Endodermal cell (in vitro differentiated cells): ENCODE measurements at places on chromosomes 1 and 21. TPM values are rescaled to one million over a fixed set of nuclear protein-coding genes. Genes with fewer than 3 reads are reported as not detected.

Gene FCER1G
- 0.61 and 0.68 TPM in 2 replicates for total RNA-seq

Gene DENND2C
- 18.5 and 25.6 TPM in 2 replicates for total RNA-seq

Gene C1orf87
- not detected in 2 replicates for total RNA-seq

Gene DDAH1
- 12.8 to 16.3 TPM (median 15.3 TPM) in 3 replicates for total RNA-seq

Gene PANK4
- 36.4 to 49.5 TPM (median 44.5 TPM) in 3 replicates for total RNA-seq

Gene SPRR3
- 0.27 TPM in 1 of 2 replicates, not detected in the other for total RNA-seq

Gene NTMT2
- 0.74 to 1.2 TPM in 2 of 3 replicates, not detected in the other for total RNA-seq

Gene KCNJ9
- not detected in 3 replicates for total RNA-seq

Gene ZNF695
- total RNA-seq = 16.4 and 17.8 TPM in 2 replicates

GRCh38 chr1:167455786-167456446 is 62.4 kb downstream of the CD247 start:
- peak; percentile 84 for DNase-seq

GRCh38 chr1:163772246-163772645 is 450.5 kb downstream of the NUF2 start:
- no peak for DNase-seq

- peak; percentile 86 for DNase-seq
Observed at GRCh38 chr1:224734261-224734935, 118.3 kb downstream of the CNIH3 start.

DNA sequence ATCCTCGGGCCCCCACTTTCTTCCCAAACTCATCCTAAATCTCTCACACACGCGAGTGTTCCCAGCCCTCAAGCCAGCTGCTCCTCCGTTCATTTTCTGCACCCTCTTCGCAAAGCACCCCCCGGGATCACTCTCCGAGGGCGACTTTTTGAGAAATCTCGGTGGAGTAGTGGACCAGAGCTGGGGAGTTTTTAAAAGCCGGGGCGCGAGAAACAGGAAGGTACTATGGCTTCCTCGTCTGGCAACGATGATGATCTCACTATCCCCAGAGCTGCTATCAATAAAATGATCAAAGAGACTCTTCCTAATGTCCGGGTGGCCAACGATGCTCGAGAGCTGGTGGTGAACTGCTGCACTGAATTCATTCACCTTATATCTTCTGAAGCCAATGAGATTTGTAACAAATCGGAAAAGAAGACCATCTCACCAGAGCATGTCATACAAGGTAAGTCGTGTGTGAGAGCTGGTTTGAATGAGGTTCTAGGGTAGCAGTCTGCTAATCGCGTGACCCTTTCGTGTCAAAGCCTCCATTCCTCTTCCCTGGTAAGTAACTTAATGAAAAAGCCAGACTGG is 800 bp downstream of the DR1 start:
- DNase-seq = peak; percentile 62

DNA sequence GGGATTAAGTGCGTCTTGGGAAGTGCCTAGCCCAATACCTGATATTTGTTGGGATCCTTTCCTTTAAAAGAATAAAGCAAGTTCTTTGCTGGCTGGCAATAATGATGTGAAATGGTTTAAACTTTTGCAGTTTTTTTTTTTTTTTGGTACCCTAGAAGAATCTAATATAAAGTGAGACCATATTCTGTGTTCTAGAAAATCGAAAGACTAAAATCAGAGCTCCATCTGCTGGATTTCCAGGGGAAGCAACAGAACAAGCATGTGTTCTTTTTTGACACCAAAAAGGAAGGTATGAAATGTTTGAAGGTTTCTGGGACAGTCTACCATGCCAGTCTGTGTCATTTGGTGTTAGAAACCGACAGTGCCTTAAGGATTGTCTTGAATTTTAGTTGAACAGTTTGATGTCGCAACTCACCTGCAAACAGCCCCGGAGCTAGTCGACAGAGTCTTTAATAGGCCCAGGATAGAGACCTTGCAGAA is 6.4 kb downstream of the UTP11 start:
- DNase-seq = no peak

GRCh38 chr1:236534151-236534651 is 10.4 kb downstream of the LGALS8 start:
- DNase-seq = no peak

GRCh38 chr21:24290151-24290833 is 1317.0 kb downstream of the MRPL39 start:
- DNase-seq = no peak

- DNase-seq = no peak
Observed at GRCh38 chr1:107357376-107357775, 216.5 kb downstream of the NTNG1 start.

DNA sequence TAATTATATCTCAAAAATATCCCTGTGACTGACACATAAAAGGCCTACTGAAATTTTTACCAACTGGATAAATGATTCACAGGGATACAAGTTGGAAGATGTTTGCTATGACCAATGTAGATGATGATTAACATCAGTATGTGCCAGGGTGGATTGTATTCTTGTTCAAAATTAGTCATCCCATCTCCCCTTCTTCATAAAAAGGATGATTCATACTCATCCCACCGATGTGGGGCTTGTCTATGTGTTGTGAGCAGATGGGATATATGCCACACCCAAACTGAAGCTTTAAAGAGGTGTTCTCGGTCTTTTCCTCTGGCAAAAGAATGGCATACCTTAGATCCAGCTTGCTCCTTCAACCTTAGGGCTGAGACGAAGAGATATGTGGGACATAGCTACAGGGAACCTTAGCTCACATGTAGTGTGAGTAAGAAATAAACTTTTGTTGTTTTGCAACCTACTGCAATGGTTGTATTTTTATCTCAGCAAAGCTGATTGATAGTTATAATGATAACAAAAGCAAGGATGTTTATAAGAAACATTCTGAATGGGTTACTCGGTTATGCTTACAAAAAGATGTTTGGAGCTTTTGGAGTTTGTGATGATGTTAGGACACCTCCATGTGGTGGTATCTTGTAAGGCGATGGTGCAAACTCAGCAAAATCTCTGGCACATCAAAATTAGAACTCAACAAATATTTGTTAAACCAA is 29.4 kb downstream of the SPATA17 start:
- DNase-seq = no peak

DNA sequence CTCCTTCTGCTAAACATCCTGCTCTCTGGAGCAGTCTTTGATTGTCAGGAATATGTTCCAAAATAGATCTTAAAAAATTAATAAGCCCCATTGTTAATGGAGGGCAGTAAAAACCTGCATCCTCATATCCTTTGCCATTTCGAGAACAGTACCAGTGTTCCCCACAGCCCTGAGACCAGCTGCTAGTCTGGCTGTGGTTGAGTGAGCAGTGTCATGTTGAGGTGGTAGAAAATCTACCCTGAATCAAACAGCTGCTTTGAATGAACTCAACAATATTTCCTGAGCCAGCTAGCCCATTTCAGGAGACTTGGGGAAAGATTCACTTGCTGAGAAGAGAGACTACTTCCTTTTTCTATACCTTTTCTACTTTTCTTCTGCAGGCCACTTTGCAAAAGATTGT is 24.4 kb downstream of the FABP3 start:
- no peak for DNase-seq

GRCh38 chr1:41711581-41711980 is 207.1 kb downstream of the HIVEP3 start:
- no peak for DNase-seq

DNA sequence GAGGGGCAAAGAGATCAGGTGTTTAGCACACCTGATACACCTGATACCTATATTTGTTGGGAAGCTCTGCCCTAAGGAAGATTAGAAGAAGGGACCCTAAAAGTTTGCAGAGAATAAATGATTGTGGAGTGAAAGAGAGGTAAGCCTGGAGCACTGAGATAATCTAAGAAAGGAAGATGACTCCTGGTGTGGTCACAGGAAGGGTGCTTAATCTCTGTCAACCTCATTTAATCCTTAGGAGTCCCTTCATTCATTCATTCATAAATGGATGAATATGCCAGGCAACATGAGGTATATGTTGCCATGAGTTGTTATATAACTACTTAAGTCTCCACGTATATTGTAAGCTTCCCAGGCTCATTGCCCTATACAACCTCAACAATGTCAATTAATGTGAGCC is 16.2 kb upstream of the MNDA start:
- no peak for DNase-seq

GRCh38 chr1:159964144-159964543 is 10.1 kb upstream of the SLAMF9 start:
- no peak for DNase-seq

DNA sequence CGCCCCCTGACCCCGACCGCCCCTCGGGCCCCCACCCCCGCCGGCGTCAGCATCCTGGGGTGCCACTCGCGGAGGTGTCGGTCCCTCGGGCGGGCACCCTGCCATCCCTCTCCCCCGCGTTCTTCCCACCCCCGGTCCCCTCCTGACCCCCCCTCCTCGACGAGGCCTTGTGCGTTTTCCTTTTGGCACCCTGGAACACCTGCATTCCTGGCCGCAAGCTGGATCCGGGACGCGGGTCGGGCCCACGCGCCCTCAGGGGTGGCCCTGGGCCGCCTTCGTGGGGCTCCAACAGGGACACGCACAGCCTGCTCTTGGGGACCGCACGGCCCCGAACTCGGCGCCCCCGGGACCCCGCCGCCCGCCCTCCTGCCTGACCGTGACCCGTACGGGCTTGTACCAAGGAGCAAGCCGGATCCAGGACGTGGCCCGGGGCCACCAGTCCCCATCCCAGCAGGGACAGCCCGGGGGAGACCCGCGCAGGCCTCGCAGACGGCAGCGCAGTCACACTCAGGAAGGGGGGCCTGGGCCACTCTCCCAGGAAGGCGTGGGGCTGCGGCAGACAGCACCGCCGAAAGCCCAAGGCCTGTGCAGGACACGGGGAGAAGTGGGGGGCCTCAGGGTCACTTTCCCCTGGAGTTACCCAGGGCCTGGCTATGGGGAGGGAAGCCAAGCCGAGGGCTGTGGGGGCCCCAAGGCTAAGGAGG is 579 bp upstream of the SLC19A1 start:
- DNase-seq = peak; percentile 62

- DNase-seq = no peak
Observed at GRCh38 chr1:175287849-175288248, 95.3 kb upstream of the KIAA0040 start.

- DNase-seq = no peak
Observed at GRCh38 chr1:86370601-86371022, 25.5 kb downstream of the ODF2L start.
